Right ventricle myocardium inferior (tissue), 1 donor: ENCODE measurements at places on chromosomes 7 and 10.

- DNase-seq: no peak
Measured at GRCh38 chr10:7243139-7243538, 167.7 kb downstream of the SFMBT2 start.

DNA sequence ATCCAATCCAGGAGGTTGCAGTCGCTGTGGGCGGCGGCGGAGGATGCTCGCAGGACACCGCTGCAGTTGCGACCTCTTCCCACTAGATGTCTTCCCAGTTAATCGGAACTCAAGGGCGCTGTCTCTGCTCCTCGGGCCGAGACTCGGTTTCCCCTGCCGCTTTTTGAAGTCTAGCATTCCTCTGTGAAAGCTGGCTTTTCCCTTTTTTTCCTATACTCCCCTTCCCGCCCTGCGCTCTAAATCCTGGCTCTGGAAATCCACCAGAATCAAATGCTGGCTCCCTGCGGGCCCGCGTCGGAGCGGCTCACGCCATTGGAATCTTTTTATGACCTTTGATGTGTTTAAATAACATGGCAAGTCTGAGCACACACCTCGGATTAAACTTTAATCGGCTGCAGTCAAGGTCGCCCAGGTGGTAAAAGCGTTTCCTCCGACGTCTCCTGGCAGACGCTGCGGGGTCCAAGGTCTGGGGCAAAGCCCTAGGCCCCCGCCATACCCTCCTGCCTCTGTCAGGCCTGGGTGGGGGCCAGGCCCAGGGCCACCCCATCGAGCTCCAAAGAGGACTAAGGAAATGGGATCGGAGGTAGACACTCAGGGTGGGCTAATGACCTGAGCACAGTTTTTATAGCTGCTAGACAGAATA, 10.7 kb upstream of the HOXA13 start:
- no peak for DNase-seq

GRCh38 chr10:102602272-102603045, 41.8 kb upstream of the TRIM8 start:
- no peak for DNase-seq

DNA sequence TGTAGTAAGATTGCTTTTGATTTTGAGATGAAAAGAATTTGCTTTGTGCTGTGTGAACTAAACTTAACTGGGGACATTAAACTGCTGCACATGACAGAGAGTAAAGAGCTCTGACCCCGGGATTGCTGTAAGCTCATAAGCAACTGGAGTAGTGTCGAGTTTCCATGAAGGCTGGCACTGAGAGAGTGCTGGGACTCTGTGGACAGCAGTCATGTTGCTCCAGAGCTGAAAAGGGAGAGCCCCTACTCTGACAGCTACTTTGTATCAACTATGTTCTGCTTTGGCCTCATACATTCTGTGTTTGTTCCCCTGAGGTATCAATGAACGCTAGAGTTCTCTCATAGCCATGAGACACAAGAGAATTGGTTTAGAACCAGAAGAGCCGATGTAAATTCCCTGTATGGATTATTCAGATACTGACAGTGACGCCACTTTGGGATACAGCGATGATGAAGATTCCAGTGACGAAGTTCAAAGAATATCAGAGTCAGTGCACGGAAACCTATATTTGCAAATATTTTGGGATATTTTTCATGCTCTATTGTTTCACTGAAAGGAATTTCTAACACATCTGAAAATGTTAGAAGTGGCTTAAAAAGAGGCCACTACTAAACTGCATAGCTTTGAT, 185.9 kb upstream of the DKK1 start:
- no peak for DNase-seq

DNA sequence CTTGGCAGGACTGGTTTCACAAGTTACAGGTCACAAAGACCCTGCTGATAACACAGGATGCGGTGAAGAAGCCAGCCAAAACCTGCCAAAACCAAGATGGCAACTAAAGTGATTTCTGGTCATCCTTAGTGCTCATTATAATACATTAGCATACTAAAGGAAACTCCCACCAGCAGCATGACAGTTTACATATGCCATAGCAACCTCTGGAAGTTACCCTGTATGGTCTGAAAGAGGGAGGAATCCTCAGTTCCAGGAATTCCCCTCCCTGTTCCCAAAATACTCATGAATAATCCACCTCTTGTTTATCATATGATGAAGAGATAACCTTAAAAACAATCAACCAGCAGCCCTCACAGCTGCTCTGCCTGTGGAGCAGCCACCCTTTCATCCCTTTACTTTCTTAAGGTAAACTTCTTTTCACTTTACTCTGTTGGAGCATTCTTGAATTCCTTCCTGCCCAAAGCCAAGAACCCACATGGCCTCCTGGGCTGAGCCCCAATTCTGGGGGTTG, 21.9 kb downstream of the DPY19L1 start:
- DNase-seq: no peak

- DNase-seq: no peak
Measured at GRCh38 chr7:31267486-31267885, 73.0 kb downstream of the NEUROD6 start.

DNA sequence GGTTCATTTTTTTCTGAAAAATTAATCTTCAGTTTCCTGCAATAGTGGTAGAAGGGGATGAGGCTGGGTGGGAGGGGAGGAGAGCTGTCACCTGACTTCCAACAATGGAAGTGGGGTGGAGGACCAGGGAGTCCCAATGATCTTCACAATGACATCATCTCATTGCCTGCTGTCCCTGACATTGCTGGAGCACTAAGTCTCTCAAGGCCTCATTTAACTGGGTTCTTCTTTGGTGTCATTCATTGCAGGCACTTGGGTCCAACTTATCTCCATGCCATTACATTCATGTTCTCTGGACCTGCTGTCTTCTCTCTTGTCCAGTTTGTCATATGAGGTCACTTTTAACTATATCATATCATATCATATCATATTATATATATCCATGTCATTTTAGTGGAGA, 34.4 kb downstream of the PRTFDC1 start:
- no peak for DNase-seq

DNA sequence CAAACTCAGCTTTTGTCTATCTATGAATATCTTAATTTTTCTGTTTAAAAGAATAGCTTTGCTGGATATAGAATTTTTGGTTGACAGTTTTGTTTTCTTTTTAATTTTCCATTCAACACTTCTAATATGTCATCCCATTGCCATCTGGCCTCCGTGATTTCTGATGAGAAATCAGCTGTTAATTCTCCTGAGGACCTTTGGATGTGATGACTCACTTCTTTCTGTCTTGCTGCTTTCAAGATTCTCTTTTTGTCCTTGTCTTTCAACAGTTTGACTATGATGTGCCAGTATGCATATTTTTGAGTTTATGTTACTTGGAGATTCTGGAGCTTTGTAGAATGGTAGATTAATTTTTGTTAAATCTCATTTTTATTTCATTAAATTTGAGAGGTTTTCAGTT, 38.4 kb downstream of the ZNF518A start:
- no peak for DNase-seq

DNA sequence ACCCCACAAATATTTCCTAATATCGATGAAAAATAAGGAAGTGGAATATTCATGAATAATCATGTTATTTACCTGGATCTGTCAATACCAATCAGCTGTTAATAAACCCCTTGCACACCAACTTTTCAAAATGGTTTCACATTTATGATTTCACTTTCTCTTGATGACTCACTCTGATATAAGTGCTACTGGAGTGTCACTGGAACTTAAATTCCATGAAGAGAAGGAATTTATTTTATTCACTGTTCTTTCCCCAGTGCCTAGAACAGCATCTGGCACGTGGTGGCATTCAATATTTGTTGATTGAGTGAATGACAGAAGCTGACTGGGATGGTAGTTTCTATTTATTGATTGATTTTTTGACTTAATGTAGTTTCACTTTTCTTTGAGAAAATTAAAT, 3.5 kb upstream of the ENO4 start:
- DNase-seq: no peak

GRCh38 chr10:47195274-47195885, 104.6 kb upstream of the GDF10 start:
- no peak for DNase-seq

DNA sequence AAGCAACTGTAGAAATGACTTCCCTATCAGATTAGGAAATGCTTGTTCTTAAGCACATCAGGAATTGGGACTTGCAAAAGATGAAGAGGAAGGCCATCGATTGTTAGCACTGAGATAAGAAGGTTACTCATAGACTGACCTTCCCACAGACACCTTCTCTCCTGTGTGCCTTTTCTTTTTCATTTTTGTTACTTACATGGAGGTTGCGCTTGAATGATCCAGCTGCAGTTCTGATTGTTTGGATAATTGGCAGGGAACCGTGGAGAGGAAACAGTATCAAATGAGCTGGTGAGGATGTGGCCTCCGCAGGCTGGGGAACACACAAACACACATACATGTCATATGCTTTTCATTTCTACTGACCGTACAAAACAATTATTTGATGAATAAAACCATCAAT, 134.9 kb upstream of the RSU1 start:
- no peak for DNase-seq

GRCh38 chr10:107033799-107034422, 130.6 kb downstream of the SORCS1 start:
- no peak for DNase-seq

GRCh38 chr7:5679813-5680473, 101.5 kb downstream of the RNF216 start:
- DNase-seq: peak; percentile 80

- no peak for DNase-seq
Measured at GRCh38 chr10:48271047-48271730, 3.3 kb downstream of the FRMPD2 start.

DNA sequence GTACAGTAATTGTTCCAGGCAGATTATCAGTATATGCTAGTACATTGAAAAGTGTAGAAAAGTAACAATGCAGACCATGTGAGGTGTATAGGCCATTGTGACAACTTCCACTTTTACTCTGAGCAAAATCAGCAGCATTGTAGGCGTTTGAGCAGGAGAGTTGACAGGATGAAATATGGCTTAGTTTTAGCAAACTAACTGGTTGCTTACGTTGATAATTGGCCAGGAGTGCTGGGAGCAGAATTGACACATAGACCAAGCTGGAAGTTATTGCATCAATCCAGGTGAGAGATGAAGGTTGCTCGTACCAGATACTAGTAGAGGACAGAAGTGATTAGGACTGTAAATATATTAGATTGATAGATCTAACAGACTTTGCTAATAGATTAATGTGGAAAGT, 46.0 kb downstream of the LCOR start:
- no peak for DNase-seq

- no peak for DNase-seq
Measured at GRCh38 chr10:3549118-3549517, 235.9 kb downstream of the KLF6 start.

DNA sequence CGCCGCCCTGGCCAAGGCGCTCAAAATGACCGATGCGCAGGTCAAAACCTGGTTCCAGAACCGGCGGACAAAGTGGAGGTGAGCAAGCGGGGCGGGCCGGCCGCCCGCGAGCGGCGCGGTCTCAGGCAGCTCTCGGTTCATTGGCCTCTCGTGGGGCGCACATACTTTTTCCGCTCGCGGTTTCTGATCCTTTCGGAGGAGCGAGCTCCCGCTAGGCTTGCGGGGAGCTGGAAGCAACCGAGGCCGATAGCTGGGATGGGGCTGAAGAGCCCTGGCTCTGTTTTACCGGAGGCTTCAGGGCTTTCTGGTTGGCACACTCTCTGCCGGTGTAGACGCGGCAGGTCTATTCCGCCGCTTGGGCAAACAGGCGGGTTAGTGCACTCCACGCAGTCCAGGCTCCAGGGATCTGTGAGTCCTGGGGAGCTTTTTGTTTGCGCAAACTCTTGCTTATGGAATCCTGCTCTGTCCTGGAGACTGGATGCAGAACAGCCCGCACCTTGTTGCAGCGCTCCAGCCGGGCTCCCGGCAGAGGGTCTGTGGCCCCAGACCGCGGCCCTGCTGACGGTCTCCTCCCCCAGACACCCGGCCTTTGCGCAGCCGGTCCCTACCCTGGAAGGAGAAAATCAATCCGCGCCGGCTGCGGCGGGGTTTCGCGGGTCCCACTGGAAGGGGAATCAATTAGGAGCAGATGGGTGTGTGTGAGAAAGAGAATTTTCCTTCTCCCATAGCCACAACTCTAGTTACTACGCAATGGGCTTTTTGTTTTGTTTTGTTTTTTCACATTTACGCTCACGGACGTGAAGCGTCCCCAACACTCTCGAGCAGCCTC, 3.4 kb downstream of the TLX1 start:
- no peak for DNase-seq

GRCh38 chr10:43772171-43772570, 123.5 kb upstream of the ZNF32 start:
- no peak for DNase-seq

- DNase-seq: no peak
Measured at GRCh38 chr10:126177417-126178030, 210.8 kb downstream of the ADAM12 start.
